ENCODE measurements at places on chromosomes 5 and 9.

- no peak for DNase-seq
Measured at GRCh38 chr9:113650207-113651131, 186.9 kb downstream of the RGS3 start.

DNA sequence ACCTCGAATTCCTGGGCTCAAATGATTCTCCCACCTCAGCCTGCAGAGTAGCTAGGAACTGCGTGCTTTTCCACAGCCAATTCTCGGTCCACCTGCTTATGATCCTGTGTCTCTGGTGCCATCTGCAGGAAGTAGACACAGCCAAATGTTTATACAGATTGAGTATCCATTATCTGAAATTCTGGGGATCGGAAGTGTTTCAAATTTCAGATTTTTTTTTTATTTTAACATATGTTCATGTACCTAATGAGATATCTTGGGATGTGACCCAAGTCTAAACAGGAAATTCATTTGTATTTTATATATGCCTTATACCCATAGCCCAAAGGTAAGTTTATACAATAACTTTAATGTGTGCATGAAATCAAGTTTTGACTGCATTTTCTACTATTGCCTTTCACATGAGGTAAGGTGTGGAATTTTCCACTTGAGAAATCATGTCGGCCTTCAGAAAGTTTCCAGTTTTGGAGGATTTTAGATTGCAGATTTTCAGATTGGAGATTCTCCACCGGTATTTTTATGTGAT, 89.5 kb downstream of the ESM1 start:
- peak; percentile 42 for DNase-seq

GRCh38 chr9:124780757-124781151, 3.8 kb downstream of the OLFML2A start:
- no peak for DNase-seq

GRCh38 chr9:96398582-96399324, 15.2 kb upstream of the SLC35D2 start:
- DNase-seq: no peak

DNA sequence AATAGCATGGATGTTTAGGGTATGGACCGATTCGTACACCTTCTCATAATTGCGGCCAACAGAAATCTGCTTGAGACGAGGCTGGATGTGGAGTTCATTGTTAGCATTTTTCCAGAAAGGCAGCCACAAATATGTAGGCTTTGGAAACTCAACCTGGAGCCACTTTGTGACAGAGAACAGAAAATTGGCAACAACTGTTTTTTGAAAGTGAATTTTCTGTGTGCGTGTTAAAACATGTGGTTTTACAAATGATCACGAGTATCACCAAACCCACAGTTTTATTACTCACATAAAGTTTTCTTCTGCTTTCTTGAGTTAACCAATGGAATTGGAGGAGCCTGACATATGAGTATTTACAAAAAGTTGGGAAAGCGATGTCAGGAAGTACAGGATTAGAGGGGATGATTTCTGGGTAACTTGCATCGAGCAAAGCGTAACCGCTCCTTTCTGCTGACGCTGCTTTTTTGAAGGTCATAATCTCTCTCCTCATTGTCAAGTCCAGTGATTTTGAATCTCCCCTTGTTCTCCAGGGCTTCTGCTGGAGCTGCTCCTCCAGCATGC, 138.5 kb upstream of the TAF11L2 start:
- peak; percentile 87 for DNase-seq

DNA sequence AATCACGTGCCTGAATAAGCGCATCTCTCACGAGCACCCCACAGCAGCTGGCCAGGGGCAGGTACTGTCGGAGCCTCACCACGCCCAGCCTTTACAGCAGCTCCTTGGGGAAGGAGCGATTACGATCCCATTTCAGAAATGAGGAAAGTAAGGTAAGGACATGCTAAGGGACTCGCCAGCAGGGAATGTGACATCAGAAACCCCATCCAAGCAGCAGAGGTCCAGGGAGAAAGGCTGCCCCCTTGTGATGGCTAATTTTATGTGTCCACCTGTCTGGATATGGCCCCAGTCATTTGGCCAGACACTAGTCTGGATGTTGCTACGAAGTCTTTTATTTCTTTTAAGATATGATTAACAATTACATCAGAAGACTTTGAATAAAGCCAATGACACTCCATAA, 77.3 kb downstream of the UBE2QL1 start:
- peak; percentile 6 for DNase-seq

- no peak for DNase-seq
Measured at GRCh38 chr5:65262649-65263059, 219.1 kb downstream of the ADAMTS6 start.

DNA sequence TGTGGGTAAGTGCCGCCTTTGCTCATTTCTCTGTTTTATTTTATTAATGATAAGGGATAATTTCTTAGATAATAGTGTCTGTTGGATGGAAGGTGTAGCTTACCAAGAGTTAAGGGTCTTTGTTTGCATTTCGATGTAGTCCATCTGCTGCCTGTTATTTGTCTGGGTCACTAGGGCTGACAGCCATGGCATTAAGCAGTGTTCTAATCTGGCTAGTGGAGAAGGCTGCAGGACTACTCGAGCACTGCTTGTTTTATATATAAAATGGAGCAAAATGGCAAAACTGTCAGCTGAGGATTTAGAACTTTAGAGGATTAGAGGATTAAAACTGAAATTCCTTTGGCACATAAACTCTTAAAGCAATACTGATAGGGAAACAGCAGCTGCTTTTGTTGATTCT, 67.5 kb downstream of the C7 start:
- no peak for DNase-seq

GRCh38 chr9:91814753-91815152, 135.3 kb downstream of the ROR2 start:
- DNase-seq: no peak

- peak; percentile 92 for DNase-seq
Measured at GRCh38 chr9:70413799-70414775, at the start of gene KLF9. KLF9 (minus strand) TSS chr9:70414657; CDS start chr9:70413363, 1,294 bp downstream.

GRCh38 chr5:55102348-55102747, at the start of gene GZMA:
GZMA (plus strand) TSS chr5:55102646; CDS start chr5:55102683, 37 bp downstream.
- no peak for DNase-seq

GRCh38 chr5:96881511-96882115, 5.3 kb downstream of the ERAP2 start:
- DNase-seq: peak; percentile 40

- no peak for DNase-seq
Measured at GRCh38 chr5:175895686-175896102, 24.3 kb downstream of the CPLX2 start.

Data from suppressor macrophage treated with lipopolysaccharide for 1 hour (primary cell).